ENCODE measurements at places on chromosomes 4 and X.

- no peak for DNase-seq
These were observed 14.8 kb upstream of the SPON2 start for GRCh38 chr4:1187182-1187581.

DNA sequence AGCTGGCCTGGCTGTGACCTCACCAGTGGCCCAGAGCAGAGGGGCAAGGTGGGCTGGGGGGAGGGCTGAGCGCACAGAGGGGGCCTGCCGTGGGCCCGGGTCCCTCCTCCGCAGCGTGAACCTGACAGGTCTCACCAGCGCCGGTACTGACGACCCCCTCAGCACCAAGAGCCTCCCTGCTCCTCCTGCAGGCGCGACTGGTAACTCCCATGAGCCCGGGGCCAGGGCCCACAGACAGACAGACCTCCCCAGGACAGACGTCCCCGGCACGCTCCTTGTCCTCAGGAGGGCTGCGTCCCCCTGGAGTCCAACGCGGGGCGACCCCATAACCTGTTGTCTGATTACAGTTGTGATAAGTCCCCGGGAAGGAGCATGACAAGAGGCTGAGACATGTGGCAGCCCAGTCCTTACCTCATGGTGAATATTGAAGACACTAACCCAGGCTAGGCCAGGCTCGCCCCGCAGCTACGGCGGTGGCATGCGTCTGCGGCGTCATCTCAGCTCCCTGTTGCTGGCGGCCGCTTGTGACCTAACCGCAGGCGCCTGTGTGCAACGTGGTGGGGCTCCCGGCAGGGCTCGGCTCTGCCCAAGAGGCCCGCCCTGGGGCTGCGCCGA is 8.5 kb downstream of the AKAP17A start:
- DNase-seq, result no peak

GRCh38 chr4:67615119-67615518 is 56.6 kb downstream of the STAP1 start:
- DNase-seq, result no peak

- no peak for DNase-seq
These were observed 12.3 kb downstream of the ZNF182 start for GRCh38 chrX:47991263-47992094.

DNA sequence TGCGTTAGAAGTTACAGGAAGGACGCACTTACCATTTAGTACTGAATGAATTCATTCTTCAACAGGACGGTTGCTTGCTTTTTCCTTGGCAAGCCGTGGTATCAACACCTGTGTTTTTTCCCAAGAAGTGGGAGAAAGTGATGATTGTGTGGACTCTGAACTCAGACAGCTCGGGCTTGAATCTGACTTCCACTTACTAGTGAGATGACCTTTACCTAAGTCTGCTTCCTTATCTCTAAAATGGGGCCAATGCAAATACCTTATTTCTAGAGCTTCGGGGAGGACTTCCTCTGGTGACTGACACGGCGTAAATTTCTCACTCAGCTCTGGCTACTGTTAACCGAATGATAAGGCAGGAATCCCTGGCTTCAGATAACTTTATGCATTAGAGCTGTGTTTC is 146.8 kb upstream of the RBPJ start:
- peak; percentile 72 for DNase-seq

- no peak for DNase-seq
These were observed 74.3 kb upstream of the IGFBP7 start for GRCh38 chr4:57184378-57185029.

DNA sequence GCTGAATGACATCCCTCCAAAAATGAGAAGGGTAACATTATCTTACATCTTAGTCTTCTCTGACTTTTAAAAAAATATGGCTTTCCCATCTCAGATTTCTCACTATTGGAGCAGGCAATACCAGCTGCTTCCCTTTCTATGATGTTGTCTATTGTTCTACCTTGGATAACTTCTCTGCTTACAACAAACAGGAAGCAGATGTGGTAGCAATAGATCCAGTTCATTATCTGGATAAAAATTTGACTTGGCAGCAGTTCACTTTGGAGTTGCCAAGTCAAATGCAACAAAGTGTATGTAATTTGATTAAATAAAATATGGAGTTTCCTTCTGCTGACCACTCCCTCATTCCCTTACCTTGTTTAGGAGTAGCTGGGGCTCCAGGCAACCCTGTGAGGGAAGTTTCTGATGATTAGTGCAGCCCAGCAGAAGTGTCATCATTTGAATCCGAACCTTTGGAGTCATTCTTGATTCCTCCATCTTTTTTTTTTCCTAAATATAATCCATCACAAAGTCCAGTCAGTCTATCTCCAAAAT is 72.0 kb upstream of the GPRIN3 start:
- no peak for DNase-seq

- DNase-seq, result no peak
These were observed 49.0 kb downstream of the DDX3X start for GRCh38 chrX:41382714-41383645.

- DNase-seq, result no peak
These were observed 86.1 kb downstream of the HNRNPD start for GRCh38 chr4:82287720-82288119.

DNA sequence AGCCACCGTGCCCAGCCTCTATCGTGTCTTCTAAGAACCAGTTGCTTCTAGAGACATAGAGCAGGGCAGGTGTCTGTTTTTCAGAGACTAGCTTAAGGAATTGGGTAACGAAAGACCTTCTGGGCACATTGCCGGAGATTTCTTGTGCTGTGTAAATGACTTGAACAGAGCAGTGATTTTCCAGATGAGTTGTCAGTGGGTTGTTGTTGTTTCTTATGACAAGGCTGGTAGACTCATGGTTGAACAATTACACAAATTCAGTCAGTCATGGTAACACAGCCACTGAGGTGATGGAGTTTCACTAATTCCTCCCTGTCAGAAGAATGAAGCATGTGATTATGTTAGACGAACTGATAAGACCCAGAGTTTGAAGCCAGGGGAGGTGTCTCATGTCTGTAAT is 20.5 kb upstream of the DDX3X start:
- no peak for DNase-seq

GRCh38 chr4:1477045-1477840 is 71.0 kb upstream of the NKX1-1 start:
- no peak for DNase-seq
